ENCODE measurements at places on chromosomes 3 and 15.

GRCh38 chr15:37100109-37100965 lies at the start of gene MEIS2:
MEIS2 (minus strand) TSS chr15:37100549; CDS start chr15:37099466, 1,083 bp downstream.
- no peak for DNase-seq

DNA sequence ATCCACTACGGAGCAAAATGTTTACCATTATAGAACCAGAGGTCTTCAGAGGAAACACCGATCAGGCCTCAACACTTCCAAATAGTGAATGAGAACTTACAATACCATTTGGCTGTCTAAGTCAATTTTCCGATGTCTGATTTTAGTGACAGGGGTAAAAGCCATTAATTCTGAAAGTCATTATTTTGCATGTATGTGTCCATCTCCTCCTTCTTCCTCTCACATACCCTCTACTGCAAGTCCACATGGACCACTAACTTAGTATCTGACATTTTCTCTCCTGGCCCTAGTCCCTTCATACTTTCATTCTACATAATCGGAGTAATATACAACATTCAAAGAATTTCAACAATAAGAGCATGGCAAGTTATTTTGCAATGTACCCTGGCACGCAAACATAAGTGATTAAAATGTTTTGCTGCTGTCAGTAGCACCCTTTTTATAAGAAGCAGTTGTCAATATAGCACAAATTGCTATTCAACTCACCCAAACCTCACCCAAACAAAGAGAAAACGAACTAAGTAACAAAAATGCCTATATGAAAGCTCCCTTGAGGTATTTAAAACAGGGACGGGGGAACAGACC lies 1.9 kb downstream of the TOP2B start:
- DNase-seq = no peak

DNA sequence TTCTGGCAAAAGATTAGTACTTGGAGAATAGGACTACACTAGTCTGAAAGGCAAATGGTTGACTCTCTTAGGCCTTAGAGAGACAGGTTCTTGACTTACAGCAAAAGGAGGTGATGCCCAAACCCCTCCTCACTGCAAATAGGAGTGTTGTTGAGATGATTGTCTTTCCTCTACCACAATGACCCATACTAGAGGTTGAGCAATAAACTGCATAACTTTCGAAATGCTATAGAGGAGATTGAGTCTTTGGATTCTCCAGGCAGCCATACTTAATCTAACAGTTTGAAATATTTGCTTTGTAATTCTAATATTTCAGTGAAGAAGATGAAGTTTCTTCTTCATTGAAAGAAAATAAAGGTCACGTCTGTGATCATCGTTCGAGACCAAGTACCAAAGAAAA lies 498.5 kb upstream of the GBE1 start:
- no peak for DNase-seq

- DNase-seq = no peak
These were observed 317.0 kb upstream of the ADAMTS9 start for GRCh38 chr3:65004795-65005295.

DNA sequence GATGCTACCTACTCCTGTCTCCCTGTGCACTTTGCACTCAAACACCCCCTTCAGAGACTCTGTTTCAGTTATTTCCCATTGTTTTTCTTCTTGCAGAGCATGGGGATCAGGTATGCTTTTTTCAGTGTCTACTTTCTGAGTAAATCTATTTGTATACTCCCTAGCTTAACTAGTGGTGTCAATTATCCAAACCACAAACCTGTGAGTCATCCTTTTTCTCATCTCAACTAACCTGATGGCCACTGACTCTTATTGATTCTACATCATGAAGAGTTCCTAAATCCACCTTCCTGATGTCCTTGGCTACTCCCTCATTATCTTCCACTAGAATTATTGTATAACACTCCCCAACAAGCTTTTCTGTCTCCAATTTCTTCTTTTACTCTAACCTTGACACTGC lies 68.0 kb downstream of the DIPK2A start:
- DNase-seq = no peak

- DNase-seq = no peak
These were observed 79.7 kb upstream of the CGNL1 start for GRCh38 chr15:57296473-57297162.

GRCh38 chr3:184965639-184966430 lies 153.9 kb downstream of the VPS8 start:
- DNase-seq = no peak

Measured in right renal cortex interstitium (tissue), 3 donors.